Cardiac fibroblast (primary cell): ENCODE measurements at places on chromosomes 13 and 19.

DNA sequence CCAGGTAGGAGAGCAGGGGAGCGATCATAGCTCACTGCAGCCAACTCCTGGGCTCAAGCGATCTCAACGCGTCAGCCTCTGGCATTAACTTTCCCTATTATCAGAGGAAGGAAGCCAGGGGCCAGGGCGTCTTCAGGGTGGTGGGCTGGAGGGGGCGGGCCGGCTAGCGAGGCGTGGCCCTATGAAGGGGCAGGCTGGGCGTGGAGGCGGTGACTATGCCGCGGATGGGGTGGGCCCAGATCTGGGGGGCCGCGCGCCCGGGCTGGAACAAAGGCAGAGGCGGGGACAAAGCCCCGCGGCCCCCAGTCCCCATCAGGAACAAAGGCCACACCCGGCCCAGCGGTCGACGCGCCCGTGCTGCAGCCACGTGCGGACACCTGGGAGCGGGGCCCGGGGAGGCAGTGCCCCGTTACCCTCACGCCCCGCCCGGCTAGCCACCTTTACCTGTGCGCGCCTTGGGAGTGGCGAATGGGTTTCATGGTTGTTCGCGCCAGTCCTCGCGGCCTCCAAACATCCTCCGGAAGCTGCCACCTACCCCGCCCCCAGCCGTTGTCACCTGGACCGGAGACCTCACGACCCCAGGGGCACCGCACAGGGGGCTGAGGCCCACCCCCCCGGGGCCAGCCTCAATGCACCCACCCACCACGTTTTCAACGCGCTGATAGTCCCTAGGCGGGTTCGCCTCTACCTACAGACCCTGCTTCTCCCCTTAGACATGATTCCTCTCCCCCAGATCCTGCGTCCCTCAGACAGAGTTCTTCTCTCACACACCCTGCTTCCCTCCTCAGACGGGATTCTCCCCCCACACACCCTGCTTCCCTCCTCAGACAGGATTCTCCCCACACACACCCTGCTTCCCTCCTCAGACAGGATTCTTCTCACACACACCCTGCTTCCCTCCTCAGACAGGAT lies 5.4 kb upstream of the TRIM28 start:
- peak; percentile 54 for DNase-seq

DNA sequence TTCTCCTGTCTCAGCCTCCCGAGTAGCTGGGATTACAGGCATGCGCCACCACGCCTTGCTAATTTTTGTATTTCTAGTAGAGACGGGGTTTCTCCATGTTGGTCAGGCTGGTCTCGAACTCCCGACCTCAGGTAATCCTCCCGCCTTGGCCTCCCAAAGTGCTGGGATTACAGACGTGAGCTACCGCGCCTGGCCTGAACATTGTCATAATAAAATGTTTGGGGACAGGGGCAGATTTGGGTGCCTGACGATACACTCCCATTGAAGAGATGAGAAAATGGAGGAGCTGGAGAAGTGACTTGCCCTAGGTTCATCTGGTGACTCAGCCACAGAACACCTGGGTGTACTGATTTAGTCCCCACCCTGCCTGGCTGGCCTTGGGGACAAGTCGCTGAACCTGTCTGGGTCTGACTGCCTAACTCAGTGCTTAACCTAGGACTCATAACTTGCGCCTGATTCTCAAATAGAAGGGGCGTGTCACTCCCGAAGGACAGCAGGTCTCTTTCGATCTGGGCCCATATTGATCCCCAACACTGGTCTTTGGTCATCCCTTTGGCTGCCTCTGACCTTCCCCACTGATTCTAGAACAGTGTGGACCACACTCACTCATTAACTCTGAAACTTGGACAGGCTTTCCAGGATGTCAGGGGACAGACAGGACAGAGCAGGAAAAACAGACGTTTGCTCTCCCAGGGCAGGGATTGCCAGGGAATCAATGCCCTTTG lies 7.6 kb upstream of the BICRA start:
- no peak for DNase-seq

DNA sequence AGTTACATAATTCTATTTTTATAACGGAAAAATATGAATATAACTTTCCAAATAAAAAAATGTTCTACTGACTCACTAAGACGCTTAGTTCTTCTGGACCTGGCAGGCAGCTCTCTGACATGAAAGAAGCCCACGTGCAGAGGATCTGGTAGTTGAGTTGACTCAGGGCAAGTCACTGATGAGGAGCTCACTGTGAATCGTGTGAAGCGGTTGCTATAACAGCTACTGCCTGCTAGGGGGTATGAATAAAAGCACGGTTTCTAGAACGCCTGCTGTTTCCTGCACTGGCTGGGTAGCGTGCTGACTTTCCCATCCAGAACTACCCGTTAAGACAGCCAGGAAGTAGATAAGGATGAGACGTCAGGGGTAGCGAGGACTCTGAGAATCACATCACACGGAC lies 54.7 kb upstream of the WASF3 start:
- peak; percentile 67 for DNase-seq

DNA sequence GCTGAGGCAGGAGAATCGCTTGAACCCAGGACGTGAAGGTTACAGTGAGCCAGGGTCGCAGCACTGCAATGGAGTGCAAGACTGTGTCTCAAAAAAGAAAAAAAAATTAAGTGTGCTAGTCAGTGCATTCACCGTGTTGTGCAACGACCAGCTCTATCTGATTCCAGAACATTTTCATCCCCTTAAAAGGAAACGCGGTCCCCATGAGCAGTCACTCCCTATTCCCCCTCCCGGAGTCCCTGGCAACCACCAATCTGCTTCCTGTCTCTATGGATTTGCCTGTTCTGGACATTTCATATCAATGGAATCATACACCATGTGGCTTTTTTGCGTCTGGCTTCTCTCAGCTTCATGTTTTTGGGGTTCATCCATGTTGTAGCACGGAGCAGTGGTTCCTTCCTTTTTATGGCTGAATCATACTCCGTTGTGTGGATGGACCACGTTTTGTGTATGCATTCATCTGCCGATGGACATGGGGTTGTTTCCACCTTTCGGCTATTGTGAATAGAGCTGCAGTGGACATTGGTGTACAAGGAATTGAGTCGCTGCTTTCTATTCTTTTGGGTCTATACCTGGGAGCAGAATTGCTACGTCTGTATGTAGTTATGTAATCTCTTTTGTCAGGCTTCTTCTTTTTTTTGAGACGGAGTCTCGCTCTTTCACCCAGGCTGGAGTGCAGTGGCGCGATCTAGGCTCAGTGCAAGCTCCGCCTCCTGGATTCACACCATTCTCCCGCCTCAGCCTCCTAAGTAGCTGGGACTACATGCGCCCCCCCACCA lies 19.8 kb downstream of the MYO9B start:
- DNase-seq = peak; percentile 95

GRCh38 chr19:41802770-41803169 lies 6.4 kb downstream of the CEACAM3 start:
- no peak for DNase-seq

- no peak for DNase-seq
These were observed 899 bp downstream of the GIPC3 start for GRCh38 chr19:3586127-3586626.

DNA sequence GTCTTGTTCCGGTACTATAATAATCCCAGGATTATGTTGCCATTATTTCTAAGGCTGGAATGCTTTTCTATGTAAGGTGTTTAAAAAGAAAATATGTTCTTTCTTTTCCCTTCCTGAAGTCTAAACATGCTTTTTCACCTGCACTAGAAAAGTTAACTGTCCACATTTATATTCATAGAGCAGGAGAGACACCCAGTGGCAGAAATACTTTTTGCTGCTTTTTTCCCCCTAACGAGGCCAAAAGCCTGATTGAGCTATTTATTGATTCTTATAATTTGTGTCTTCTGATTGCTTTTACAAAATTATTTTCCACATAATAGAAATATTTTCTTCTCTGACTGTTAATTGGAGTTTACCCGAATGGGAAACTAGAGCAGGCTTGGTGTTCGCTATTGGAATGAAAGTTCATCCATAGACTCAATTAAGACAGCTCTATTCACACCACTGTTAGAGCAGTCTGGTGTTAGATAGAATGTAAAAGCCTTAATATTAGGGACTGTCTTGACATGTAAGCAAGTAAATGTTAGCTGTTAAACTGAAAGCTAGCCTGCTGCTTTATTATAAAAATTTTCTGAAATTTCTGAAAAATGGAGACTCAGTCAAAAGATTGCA lies 15.8 kb downstream of the GPR180 start:
- peak; percentile 36 for DNase-seq

DNA sequence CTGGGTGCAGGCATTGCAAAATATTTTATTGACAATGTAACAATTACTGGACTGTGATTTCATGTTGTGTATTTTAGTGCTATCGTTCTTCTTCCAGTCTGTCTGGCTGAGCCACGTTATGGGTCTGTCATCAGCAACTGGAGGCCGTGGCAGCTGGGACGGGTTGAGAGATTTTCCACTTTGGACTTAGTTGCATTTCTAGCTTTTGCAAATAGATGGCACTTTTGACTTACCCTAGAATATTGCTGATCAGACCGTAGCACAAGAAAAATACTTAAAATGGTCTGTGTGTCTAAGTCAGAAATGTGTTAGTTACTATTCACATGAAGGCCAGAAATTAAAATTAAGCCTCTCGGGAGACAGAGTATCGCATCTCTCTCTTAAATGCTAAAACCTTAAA lies 211.1 kb downstream of the TEX29 start:
- DNase-seq = peak; percentile 3
